Ascending aorta (tissue), 2 donors: ENCODE measurements at places on chromosomes 13 and 19.
A peak's percentile ranks its signal among the peaks of the same experiment; 100 is the strongest.

- no peak overlapping the region for H3K27ac ChIP-seq
- H3K36me3 ChIP-seq = peaks cover 19% of the 10 kb centered on the region
- H3K4me1 ChIP-seq = no peaks in the 10 kb centered on the region
- H3K27me3 ChIP-seq = no peaks in the 10 kb centered on the region
- no peak for DNase-seq
- no peak overlapping the region for H3K4me3 ChIP-seq
These were observed 43.2 kb downstream of the SUGT1 start for GRCh38 chr13:52695856-52696255.

DNA sequence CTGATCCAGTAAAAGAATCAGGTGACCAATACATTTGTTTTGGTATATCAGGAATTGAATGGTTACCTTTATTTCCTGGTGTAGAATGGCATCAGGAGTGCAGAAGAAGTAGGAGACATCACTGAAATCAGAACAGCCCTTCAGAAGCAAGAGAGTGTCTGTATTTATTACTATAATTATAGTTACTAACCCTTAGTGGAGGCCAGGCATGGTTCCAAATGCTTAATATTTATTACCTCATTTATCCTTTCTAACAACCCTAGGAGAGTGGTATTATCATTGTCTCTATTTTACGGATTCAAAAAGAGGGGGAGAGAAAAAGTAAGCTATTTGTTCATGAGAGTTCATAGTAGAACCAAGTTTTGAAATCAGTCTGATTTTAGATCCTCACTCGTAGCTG lies 1292.9 kb downstream of the PCDH9 start:
- H3K36me3 ChIP-seq = no peaks in the 10 kb centered on the region
- H3K27me3 ChIP-seq = no peaks in the 10 kb centered on the region
- H3K4me1 ChIP-seq = no peaks in the 10 kb centered on the region

DNA sequence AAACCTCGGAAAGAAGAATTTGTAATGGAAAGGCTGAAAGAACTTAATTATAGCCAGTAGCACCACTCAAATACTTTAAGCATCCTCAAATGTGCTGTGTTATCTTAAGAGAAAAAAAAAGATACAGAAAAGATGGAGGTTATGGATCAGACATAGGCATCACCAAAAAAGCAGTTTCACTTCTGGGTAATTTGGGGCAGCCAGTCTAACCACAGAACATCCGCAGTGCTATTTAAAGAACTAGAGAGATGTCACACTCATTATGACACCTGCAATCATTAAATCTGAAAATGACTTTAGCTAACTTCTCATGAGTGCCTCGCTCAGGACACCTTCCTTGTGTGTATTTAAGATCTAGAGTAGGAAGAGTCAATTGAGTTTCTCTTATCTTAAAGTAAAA lies 211.8 kb downstream of the RBM26 start:
- no peak for DNase-seq
- no peaks in the 10 kb centered on the region for H3K36me3 ChIP-seq
- no peaks in the 10 kb centered on the region for H3K27me3 ChIP-seq
- H3K4me1 ChIP-seq = no peaks in the 10 kb centered on the region

DNA sequence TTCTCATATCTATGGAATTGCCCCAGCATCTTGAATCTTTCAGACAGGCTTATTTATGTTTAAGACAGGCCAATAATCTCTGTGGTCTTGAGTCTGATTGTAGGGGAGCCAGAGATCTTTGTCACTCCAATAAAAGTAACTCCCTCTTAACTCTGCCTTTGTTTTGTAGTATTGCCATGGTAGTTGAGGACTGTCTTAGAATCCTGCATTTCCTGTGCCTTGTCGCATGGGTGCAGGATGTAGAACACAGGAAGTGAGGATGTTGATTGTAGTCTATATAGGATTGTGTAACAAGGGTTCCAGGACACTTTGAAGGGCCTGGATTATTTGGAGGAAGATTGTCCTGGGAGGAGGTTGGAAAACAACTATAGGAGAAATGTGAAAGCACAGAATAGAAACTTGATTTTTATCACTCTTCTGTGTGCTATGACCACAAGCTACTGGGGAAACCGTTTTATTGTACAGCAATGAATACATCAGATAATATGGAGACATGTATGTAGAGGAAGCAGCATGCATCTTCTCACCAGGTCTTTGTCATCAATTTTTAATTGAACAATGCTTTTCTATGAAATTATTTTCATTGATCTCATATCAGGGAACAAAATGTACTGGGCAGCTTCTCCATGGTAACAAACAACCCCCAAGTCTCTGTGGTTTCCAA lies 411.7 kb downstream of the FGF9 start:
- H3K27ac ChIP-seq = no peak overlapping the region
- H3K4me3 ChIP-seq = no peak overlapping the region
- no peaks in the 10 kb centered on the region for H3K27me3 ChIP-seq
- H3K4me1 ChIP-seq = no peaks in the 10 kb centered on the region

DNA sequence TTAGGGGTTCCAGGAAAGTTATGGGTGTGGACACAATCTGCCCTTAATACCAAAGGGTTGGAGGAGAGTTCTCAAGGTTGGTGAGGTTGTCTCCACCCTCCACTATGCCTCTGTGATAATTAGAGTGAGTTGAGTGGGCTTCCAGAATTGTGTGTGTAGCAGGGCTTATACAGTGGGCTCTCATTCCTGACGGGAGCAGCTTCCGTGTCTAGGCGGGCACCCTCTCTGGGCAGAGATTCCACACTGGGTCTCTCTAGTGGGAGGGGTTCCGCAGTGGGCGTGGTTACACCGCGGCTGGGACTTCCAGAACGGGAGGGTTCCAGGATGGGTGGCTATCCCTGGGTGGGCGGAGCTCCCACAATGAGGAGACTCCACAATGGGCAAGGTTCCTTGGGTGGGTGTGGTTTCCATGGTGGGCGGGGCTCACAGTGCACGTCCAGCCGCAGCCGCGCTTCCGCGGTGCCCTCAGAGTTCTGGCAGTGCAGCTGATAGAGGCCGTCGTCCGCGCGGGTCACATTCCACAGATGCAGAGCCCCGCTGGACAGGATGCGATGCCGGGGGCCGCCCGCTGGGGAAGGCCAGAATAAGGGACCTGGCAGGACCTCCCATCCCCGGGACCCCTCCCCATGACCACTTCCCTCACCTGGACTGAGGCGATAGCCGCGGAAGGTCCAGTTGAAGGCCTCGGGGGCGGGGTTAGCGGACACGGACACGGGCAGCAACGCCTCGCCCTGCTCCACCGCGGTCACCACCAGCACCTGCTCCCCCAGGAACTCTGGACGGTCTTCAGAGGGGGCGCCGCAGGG lies 8.4 kb downstream of the NPHS1 start:
- DNase-seq = no peak
- peaks cover 23% of the 10 kb centered on the region for H3K27me3 ChIP-seq
- peaks cover 4% of the 10 kb centered on the region for H3K4me1 ChIP-seq
- no peaks in the 10 kb centered on the region for H3K36me3 ChIP-seq

- H3K4me1 ChIP-seq = no peaks in the 10 kb centered on the region
- no peak for DNase-seq
- H3K4me3 ChIP-seq = no peak overlapping the region
- no peaks in the 10 kb centered on the region for H3K27me3 ChIP-seq
- H3K27ac ChIP-seq = no peak overlapping the region
These were observed 64.5 kb upstream of the SLC10A2 start for GRCh38 chr13:103130681-103131210.

- no peak overlapping the region for H3K4me3 ChIP-seq
- H3K4me1 ChIP-seq = no peaks in the 10 kb centered on the region
- H3K36me3 ChIP-seq = no peaks in the 10 kb centered on the region
- H3K27ac ChIP-seq = no peak overlapping the region
- H3K27me3 ChIP-seq = no peaks in the 10 kb centered on the region
These were observed 63.8 kb downstream of the DCT start for GRCh38 chr13:94415500-94416237.

DNA sequence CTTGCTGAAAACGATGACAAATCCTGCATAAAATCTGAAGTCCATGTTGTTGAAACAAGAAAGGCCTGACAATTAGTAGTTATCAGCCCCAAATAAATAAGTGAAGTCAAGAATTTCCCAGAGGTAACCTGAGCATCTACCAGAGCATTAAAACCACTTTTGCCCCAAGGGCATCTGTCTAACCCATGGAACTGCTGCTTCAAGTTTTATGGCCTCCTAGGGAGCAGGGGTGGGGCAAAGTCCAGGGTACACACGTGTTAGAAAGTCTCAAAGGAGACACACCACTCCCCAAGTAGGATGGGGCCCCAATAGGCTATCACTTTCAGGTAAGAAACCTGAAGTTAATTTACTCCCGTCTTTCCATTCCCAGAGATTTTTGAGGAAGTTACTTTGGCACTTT lies 81.1 kb downstream of the CACNA1A start:
- H3K36me3 ChIP-seq = no peaks in the 10 kb centered on the region
- no peak overlapping the region for H3K27ac ChIP-seq
- H3K4me3 ChIP-seq = no peak overlapping the region
- H3K27me3 ChIP-seq = no peaks in the 10 kb centered on the region
- H3K4me1 ChIP-seq = no peaks in the 10 kb centered on the region

DNA sequence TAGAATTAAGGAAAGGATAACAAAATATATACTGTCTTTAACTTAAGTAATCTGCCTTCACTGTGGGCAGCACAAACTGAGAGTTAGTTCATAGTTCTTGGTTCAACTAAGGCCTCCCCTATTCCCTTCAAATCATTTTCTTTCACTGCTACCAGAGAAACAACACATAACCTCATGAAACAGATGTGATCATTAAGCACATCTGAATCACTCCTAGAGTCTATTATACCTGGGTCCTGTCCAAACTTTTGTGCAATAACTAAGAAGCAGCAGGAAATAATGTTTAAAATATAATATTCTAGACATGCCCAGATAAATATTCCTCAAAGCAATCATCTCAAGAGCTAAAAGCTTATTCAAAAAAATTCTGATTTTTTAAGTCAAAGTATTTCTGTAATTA lies 62.9 kb downstream of the ZC3H13 start:
- peaks cover 38% of the 10 kb centered on the region for H3K36me3 ChIP-seq
- H3K27me3 ChIP-seq = no peaks in the 10 kb centered on the region
- no peak overlapping the region for H3K27ac ChIP-seq
- H3K4me3 ChIP-seq = no peak overlapping the region
- no peaks in the 10 kb centered on the region for H3K4me1 ChIP-seq

- no peak overlapping the region for H3K27ac ChIP-seq
- no peak for DNase-seq
- H3K36me3 ChIP-seq = peaks cover 6% of the 10 kb centered on the region
- H3K4me1 ChIP-seq = no peaks in the 10 kb centered on the region
- no peak overlapping the region for H3K4me3 ChIP-seq
These were observed 179.5 kb downstream of the GGACT start for GRCh38 chr13:100409132-100409531.

GRCh38 chr19:3071768-3072167 lies 9.5 kb upstream of the TLE5 start:
- H3K4me1 ChIP-seq = peaks cover 7% of the 10 kb centered on the region
- H3K4me3 ChIP-seq = no peak overlapping the region
- H3K27ac ChIP-seq = no peak overlapping the region
- DNase-seq = no peak

DNA sequence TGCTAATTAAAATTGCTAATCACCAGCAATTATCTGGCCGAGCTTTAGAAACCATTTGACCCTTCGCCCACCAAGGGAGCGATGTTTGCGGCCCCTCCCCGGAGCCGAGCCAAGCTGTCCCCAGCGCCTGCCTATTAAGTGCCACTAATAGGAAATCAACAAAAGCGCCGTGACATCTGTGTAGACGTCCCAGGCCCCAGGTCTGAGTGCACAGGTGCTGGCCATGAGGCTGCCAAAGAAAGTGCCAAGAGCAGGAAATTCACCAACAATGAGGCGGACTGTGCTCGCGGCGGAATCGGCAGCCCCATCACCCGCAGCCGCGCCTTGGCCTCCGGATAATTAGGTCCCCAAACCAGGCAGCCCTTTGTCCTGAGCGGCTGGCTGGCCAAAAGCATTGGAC lies 44.5 kb upstream of the SPACA7 start:
- no peaks in the 10 kb centered on the region for H3K4me1 ChIP-seq
- H3K36me3 ChIP-seq = no peaks in the 10 kb centered on the region
- no peak overlapping the region for H3K4me3 ChIP-seq

DNA sequence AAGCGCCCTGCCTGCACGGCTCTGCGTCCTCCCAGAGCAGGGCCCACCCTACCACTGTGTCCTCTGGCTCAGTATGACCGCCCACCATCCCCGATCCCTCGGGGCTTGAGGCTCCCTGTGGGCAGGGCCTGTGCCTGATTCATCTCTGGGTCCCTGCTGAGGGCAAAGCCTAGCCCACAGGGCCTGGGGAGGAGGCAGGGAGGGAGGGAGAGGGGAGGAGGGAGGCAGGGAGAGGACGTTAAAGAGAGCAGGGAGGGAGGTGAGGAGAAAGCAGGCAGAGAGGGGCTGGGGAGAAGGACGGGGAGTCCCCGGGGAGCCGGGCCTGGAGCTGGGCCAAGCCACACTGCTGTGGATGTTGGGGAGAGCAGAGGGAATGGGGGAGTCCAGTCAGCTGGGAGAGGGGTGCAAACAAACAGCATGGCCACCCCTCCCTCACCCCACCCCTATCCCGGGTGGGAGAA lies 4.0 kb upstream of the ERFL start:
- no peak overlapping the region for H3K4me3 ChIP-seq
- H3K36me3 ChIP-seq = no peaks in the 10 kb centered on the region
- H3K4me1 ChIP-seq = peaks cover 11% of the 10 kb centered on the region
- H3K27me3 ChIP-seq = peaks cover 47% of the 10 kb centered on the region
- H3K27ac ChIP-seq = no peak overlapping the region
- DNase-seq = no peak

- H3K27me3 ChIP-seq = no peaks in the 10 kb centered on the region
- H3K4me3 ChIP-seq = no peak overlapping the region
- no peak overlapping the region for H3K27ac ChIP-seq
These were observed 45.3 kb downstream of the CDK8 start for GRCh38 chr13:26299168-26299750.

DNA sequence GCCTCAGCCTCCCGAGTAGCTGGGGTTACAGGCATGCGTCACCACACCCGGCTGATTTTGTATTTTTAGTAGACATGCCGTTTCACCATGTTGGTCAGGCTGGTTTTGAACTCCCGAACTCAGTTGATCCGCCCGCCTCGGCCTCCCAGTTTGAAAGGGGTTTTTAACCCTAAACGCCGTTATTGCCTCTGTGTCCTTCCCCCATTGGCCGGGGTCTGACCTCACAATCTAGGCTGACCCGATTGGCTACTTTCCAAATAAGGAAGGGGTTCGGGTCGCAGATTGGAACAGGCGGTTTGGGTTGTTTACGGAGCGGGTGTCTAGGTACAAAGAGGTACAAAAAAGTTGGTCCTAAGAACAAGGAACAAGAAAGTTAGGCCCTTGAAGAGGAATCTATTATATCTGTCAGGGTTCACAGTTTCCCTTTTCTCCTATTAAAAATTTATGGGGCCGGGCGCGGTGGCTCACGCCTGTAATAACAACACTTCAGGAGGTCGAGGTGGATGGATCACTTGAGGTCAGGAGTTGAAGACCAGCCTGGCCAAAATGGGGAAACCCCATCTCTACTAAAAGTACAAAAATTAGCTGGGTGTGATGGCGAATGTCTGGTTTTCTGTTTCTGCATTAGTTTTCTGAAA lies 1.0 kb downstream of the ZNF253 start:
- no peaks in the 10 kb centered on the region for H3K27me3 ChIP-seq
- H3K4me1 ChIP-seq = peaks cover 3% of the 10 kb centered on the region
- no peak for DNase-seq
- H3K27ac ChIP-seq = peak overlapping the region; percentile 96
- H3K4me3 ChIP-seq = peak overlapping the region; percentile 79

GRCh38 chr19:326871-327270 lies 17.7 kb downstream of the MIER2 start:
- no peak for DNase-seq
- no peaks in the 10 kb centered on the region for H3K27me3 ChIP-seq
- H3K36me3 ChIP-seq = peaks cover 75% of the 10 kb centered on the region
- H3K4me3 ChIP-seq = no peak overlapping the region
- no peaks in the 10 kb centered on the region for H3K4me1 ChIP-seq

GRCh38 chr13:22189176-22190048 lies 518.5 kb downstream of the FGF9 start:
- H3K36me3 ChIP-seq = no peaks in the 10 kb centered on the region
- no peak for DNase-seq
- no peak overlapping the region for H3K27ac ChIP-seq
- no peak overlapping the region for H3K4me3 ChIP-seq
- no peaks in the 10 kb centered on the region for H3K27me3 ChIP-seq
